Activated CD4-positive, alpha-beta T cell treated with anti-CD3 and anti-CD28 coated beads, Interleukin-10, Interleukin-2, amounts not matched to agents 100 ng/mL and 50 ng/mL, durations not matched to agents 16 hours and 8 hours (primary cell): ENCODE measurements at places on chromosomes 6 and 20.

DNA sequence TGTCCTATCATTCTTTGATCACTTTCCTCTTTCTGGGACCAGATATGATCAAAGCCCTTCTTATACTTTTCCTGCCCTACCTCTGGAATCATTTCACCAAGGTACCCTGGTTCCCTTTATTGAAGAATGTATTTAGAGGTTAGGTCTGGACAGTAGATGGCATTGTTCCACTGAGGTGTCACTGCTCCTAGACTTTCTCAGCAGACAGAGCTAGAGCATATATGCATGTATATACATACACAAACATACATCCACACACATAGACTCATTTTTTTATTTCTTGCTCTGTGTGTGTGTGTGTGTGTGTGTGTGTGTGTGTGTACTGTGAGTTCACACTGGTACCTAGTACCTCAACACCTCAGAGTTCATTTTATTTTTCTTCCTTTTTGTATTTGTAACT, 40.9 kb downstream of the PTPRA start:
- no peak for DNase-seq

DNA sequence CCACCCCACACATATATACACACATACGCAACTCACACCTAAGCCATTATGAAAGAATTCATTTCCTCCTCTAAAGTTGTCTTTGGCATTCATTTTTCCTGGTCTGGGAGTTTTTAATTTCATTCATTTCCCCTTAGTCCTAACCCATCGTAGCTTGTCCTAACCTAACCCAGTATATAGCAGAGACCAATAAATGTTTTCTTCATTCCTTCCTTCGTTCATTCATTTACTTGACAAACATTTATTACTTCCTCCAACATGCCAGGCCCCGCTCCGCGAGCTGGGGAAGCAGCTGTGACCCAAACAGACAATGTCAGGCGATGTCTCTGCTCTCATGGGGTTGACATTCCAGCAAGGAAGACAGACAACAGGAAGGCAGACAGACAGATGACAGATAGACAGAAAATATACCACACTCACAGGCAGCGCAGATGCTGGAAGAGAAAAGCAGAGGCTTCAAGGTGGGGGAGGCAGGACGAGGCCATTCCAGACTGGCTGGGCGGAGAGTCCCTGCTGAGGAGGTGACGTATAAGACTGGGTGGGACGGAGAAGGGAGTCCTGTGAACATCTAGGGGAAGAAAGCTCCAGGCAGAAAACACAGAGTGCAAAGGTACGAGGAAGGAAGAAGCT, 33.7 kb upstream of the SIRPA start:
- DNase-seq, result no peak

GRCh38 chr6:110233770-110234374, 53.6 kb downstream of the CDC40 start:
- DNase-seq, result peak; percentile 54

DNA sequence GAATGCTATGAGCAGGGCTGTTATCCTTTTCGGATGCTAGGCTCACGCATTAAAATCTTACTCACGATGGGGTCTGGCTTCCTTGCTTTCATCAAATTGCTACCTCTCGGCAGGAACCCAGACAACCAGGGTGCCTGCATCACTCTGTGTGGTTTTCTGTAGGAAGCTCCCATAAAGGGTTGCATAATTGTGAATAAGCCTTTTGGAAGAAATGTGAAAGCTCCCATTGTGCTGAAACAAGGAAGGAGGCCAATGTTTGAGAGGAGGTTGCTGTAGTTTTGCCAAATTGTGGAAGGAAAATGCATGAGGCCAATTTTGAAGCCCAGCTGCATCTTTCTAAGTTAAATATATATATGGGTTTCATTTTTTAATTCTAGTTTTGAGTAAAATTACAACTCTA, 615.5 kb downstream of the C6orf118 start:
- no peak for DNase-seq

DNA sequence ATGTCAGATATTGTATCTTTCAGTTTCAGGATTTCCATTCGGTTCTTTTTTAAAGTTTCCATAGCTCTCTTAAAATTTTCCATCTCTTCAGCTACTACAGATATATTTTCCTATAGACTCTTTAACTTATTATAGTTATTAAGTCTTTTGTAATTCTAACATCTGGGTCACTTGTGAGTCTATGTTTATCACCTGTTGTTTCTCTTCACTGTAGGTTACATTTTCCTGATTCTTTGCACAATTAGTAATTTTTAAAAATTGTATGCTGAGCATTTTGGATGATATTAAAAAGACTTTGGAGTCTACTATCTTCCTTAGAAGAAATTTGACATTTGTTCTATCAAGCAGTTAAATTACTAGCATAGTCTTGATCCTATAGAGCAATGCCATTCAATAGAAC, 140.7 kb downstream of the QRSL1 start:
- no peak for DNase-seq

- DNase-seq, result no peak
Measured at GRCh38 chr6:48135323-48136084, 24.5 kb upstream of the PTCHD4 start.

DNA sequence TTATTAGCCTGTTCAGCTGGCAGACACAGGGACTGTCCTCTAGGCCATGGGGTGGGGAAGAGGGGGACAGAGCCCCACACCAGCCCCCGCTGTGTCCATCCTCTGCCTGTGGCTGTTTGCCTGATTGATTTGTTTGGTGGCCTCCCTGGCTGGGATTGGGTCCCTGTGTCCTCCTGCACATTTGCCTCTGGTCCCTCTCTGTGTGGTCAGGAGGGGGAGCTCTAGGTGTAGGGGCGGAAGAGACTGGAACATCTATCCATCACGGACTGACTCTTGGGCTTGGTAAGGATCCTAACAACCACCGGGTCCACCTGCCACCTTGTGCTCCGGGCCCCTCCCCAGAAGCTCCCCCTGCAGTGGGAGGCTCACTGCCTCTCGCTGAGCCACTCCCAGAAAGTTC, 38.4 kb upstream of the CCDC167 start:
- no peak for DNase-seq
